ENCODE measurements at places on chromosomes 7 and 10.

- no peak for DNase-seq
Observed at GRCh38 chr10:132113766-132114365, 48.1 kb downstream of the JAKMIP3 start.

- no peak for DNase-seq
Observed at GRCh38 chr7:55212838-55213237, 152.3 kb upstream of the LANCL2 start.

GRCh38 chr10:48792121-48792520 is 107.4 kb downstream of the WDFY4 start:
- DNase-seq: no peak

GRCh38 chr10:89327803-89328441 is at the start of gene IFIT3:
Gene IFIT3, plus strand, starts transcription at chr10:89327997. Its CDS starts 77 bp downstream, at chr10:89328074.
- DNase-seq: no peak

- DNase-seq: no peak
Observed at GRCh38 chr10:34380856-34381255, 434.2 kb downstream of the PARD3 start.

GRCh38 chr7:74587435-74588126 is 69.9 kb upstream of the GTF2I start:
- DNase-seq: no peak

GRCh38 chr7:106501605-106502580 is 159.1 kb downstream of the CCDC71L start:
- DNase-seq: no peak

DNA sequence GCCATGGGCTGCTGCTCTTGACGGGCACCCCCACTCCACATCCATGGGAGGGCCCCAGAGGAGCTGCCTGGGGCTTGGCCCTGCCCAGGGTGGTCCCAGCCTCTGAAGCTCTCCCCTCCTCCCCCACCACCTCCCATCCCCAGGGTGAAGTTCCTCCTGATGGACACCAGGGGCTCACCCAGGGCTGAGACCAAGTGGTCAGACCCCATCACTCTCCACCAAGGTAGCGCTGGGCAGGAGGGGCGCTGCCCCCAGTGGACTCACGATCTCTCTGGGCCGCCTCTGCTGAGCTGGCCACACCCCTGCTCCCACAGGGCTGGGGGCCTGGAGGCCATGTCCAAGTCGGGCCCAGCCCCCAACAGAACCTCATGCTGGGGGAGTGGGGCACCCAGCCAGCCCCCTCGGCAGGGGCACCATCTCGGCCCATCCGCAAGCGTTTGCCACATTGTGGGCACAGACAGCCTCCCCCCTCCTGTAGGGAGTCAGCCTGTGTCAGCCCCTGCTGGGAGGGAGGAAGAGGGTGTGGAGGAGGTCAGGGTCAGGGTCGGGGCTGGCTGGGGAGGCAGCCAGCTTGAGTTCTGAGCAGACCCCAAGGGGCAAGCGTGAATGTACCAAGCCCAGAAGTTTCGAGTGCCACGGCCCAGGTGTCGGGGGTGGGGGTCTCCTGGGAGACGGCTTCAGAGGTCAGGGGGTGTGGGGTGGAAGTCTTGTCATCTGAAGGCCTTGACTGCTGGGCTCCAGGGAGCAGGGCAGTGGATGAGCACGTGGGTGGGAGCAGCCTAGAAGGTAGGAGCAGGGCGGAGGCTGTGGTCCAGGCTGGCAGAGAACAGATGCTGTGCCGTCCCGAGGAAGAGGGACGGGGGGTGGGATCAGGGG is 2.8 kb downstream of the UPK3B start:
- no peak for DNase-seq
